Activated CD8-positive, alpha-beta T cell treated with anti-CD3 and anti-CD28 coated beads for 36 hours (primary cell): ENCODE measurements at places on chromosomes 3 and 15. TPM values are rescaled to one million over a fixed set of nuclear protein-coding genes. Genes with fewer than 3 reads are reported as not detected.
A peak's percentile ranks its signal among the peaks of the same experiment; 100 is the strongest.

DNA sequence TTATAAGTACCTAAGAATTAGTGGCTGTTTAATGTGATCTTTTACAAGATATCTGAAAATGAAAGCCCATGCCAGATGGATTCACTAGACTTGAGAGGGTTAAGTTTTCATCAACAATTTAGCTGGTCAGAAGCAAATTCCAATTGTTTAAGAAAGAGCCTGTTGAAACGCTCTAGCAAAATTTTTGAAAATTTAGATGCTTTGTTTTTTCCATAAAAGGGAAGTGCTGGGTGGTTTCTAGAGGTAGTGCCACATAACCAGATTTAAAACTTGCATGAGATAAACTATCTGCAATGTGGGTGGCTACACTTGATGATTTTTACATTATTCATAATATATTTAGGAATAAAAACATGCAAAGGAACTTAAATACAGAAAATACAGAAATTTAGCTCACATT, 48.5 kb upstream of the SKIL start:
- no peak for DNase-seq
- H3K36me3 ChIP-seq = no peaks in the 10 kb centered on the region
- no peak overlapping the region for H3K27ac ChIP-seq
- H3K4me3 ChIP-seq = no peak overlapping the region

The GP9 gene
- not detected for total RNA-seq

- H3K4me3 ChIP-seq = no peak overlapping the region
- no peaks in the 10 kb centered on the region for H3K4me1 ChIP-seq
- H3K36me3 ChIP-seq = no peaks in the 10 kb centered on the region
- DNase-seq = no peak
- H3K27ac ChIP-seq = no peak overlapping the region
Observed at GRCh38 chr3:185992831-185993374, 55.1 kb upstream of the TRA2B start.

DNA sequence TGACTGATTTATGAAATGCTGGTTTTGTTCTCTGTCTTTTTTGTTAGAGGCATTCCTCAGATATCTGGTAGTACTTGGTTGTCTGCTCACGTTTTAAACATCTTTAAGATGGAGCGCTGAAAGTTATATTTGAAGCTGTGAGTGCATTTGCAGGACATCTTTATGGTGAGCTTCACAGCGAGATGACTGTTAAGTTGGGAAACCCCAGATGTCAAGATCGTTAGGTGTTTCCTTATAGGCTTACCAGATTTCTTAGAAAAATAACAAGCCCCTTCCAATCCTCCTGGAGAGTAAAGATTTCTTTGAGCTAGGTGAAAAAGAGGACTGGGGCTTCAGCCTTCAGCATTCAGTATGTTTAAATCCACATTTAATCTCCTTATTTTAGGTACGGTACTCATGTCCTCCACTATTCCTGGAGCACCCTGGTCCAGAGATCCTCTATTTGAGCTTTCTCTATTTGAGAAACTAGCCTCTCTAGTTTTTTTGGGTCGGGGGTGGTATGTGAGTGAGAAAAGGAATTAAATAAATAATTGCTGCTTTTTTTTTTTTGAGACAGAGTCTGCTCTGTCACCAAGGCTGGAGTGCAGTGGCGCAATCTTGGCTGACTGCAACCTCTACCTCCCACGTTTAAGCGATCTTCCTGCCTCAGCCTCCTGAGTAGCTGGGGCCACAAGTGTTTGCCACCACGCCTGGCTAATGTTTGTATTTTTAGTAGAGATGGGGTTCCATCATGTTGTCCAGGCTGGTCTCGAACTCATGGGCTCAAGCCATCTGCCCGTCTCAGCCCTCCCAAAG, 72.3 kb downstream of the ZNF609 start:
- peak overlapping the region; percentile 44 for H3K4me3 ChIP-seq
- peak; percentile 58 for DNase-seq
- no peaks in the 10 kb centered on the region for H3K27me3 ChIP-seq
- H3K36me3 ChIP-seq = peaks cover 37% of the 10 kb centered on the region
- H3K4me1 ChIP-seq = peaks cover 65% of the 10 kb centered on the region

The MYO1E gene
- total RNA-seq = 22.7 TPM

- H3K36me3 ChIP-seq = no peaks in the 10 kb centered on the region
- no peak overlapping the region for H3K27ac ChIP-seq
- peaks cover 75% of the 10 kb centered on the region for H3K27me3 ChIP-seq
- peaks cover 17% of the 10 kb centered on the region for H3K4me1 ChIP-seq
- DNase-seq = no peak
Observed at GRCh38 chr3:55487381-55488241, 505 bp upstream of the WNT5A start.

GRCh38 chr3:13276438-13277195, 143.5 kb downstream of the NUP210 start:
- H3K36me3 ChIP-seq = no peaks in the 10 kb centered on the region
- peaks cover 2% of the 10 kb centered on the region for H3K4me1 ChIP-seq
- H3K27me3 ChIP-seq = peaks cover 10% of the 10 kb centered on the region
- no peak overlapping the region for H3K4me3 ChIP-seq

GRCh38 chr3:39788128-39788883, 21.1 kb upstream of the MYRIP start:
- H3K4me1 ChIP-seq = no peaks in the 10 kb centered on the region
- no peak for DNase-seq
- H3K4me3 ChIP-seq = no peak overlapping the region
- H3K36me3 ChIP-seq = no peaks in the 10 kb centered on the region
